AG09309 (cell line): ENCODE measurements at places on chromosomes 2 and 18.

- no peak for DNase-seq
Measured at GRCh38 chr2:191611614-191612013, 66.3 kb upstream of the NABP1 start.

- no peak for DNase-seq
Measured at GRCh38 chr2:199460846-199461710, 3.3 kb upstream of the SATB2 start.

- peak; percentile 71 for DNase-seq
Measured at GRCh38 chr2:177783835-177784744, 288.5 kb downstream of the PDE11A start.

GRCh38 chr2:240981871-240982800, 16.3 kb upstream of the SNED1 start:
- DNase-seq: no peak

- DNase-seq: no peak
Measured at GRCh38 chr2:103880081-103880834, 973.7 kb upstream of the POU3F3 start.

DNA sequence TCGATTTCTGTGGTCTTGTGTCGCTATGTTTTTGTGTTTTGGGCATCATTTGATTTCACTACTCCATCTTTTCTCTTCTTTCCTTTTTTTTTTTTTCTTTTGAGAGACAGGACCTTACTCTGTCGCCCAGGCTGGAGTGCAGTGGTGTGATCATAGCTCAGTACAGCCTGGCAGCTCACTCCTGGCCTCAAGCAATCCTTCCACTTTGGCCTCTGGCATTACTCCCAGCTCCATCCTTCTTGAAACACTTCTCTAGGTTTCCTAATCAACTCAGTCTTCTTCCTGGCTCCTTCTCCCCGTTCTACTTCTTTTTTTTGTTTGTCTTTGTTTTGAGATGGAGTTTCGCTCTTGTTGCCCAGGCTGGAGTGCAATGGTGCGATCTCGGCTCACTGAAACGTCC, 26.5 kb downstream of the TCF23 start:
- no peak for DNase-seq

DNA sequence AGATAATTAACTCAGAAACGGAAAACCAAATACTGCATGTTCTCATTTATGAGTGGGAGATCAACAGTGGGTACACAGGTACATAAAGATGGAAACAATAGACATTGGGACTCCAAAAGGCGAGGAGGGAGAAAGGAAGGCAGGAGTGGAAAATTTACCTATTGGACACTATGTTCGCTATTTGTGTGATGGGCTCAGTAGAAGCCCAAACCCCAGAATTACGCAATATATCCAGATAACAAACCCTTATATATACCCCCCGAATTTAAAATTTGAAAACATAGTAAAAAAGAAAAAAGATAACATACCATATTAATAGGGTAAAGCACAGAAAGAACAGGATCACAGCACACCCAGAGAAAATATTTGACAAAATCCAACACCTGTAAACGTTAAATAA, 1351.7 kb upstream of the FAM98A start:
- no peak for DNase-seq

DNA sequence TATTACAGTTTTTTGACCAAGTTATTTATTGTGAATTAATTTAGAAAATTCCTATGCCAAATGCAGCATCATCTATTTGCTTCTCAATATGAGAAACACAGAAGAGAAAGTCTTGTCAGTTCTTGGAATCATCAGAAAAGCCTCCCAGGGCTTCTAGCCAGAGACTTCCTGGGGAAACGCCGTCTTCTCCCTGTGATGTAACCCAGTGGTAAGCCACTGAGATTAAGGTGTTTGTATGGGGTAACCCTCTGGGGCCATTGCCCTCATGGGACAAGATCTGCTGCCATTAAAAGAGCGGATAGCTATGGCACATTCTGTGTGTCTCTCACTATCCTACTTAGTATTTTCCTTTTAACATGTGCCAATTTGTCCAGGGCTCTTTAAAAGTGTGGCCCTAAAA, 28.0 kb downstream of the ANKRD29 start:
- no peak for DNase-seq

GRCh38 chr2:88658326-88658725, 31.1 kb upstream of the EIF2AK3 start:
- DNase-seq: peak; percentile 23

- DNase-seq: no peak
Measured at GRCh38 chr2:108288534-108289106, at the start of gene SULT1C2. TSS of gene SULT1C2 (plus strand) at chr2:108288895. CDS start at chr2:108293668, 4,773 bp downstream.

DNA sequence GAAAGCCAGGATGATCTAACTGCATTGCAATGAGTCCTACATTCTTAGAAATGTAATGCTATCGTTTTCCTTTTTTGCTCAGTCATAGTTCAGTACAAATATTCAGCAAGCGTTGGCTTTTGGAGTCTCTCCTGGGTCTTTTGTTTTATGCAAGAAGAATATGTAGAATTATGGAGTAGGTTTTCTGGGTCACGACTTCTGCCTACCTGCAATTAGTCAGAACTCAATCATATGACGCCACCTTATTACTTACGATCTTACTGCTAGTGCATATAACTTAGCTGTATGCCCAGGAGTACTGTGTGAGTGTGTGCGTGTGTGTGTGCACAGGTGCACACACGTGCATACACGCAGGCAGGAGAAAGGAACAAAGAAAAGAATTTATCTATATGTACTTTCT, 640.2 kb downstream of the STK39 start:
- DNase-seq: no peak

DNA sequence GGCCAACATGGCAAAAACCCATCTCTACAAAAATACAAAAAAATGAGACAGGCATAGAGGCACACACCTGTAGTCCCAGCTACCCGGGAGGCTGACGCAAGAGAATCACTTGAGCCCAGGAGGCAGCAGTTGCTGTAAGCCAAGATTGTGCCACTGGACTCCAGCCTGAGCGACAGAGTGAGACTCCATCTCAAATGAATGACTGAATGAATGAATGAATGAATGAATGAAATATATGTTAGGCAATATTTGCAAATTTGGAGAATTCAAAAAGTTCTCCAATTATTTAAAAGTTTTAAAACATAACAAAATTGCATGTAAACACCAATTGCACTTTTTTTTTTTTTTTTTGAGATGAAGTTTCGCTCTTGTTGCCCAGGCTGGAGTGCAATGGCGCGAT, 61.7 kb downstream of the STRN start:
- no peak for DNase-seq

- no peak for DNase-seq
Measured at GRCh38 chr2:207782238-207783030, 12.7 kb upstream of the FZD5 start.

DNA sequence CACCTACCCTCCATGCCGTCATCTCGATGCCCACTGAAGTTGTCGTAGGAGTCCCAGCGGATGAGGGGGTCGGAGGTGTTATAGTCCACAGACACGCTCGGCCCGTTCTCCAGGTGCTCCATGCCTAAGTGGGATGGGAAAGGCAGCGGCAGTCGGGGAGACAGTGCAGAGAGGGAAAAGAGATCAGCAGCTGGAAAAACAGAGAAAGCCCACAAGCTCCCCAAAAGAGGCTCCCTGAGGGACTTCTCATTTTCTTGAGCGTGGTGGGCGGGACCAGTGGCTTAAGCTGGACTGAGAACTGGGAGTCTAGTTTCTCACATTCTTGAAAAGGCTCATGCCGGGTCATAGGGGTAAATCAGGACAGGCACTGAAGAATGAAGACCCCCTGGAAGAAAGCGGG, 121.9 kb downstream of the TNS1 start:
- DNase-seq: no peak

GRCh38 chr2:237281836-237282306, 132.1 kb downstream of the COL6A3 start:
- DNase-seq: peak; percentile 98

- DNase-seq: no peak
Measured at GRCh38 chr2:133642791-133643191, 74.5 kb upstream of the NCKAP5 start.

- no peak for DNase-seq
Measured at GRCh38 chr2:23757686-23758433, 169.1 kb downstream of the ATAD2B start.

DNA sequence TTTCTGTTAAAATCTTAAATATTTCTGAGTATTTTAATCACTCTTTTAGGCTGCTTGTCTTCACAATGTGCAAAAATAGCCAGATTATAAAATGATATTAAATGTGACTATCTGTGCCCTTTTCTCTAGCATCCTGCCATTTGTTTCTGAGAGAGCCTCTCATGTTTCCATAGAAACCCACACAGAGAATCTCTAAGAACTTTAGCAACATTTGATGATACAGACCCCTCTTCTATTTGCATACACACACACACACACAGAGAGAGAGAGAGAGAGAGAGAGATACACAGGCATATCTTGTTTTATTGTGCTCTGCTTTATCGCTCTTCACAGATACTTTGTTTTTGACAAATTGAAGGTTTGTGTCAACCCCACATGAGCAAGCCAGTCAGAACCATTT, 134.5 kb upstream of the DDX18 start:
- no peak for DNase-seq

- no peak for DNase-seq
Measured at GRCh38 chr2:42865884-42866881, 73.8 kb upstream of the HAAO start.

DNA sequence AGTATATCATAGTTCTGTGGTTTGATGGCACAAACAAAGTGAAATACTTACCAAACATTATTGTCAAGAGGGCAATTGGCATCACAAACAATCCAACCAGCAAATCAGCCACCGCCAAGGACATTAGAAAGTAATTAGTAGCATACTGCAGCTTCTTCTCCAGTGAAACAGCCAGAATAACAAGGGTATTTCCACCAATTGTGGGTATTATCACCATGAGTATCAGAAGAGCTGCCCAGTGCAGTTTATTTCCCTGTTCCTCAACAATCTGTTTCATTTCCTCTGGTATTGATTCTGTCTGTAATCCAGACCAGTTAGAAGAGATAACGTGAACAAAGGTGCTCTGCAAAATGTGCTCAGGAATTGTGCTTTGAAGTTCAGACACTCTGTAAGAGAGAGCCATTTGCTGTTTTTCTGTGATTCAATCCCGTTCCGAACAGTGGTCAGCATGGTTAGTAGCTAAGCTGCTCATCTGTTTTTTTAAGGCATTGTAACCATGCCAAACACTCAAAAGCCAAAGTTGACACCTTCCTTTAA, 1.4 kb downstream of the HTR2B start:
- DNase-seq: no peak

DNA sequence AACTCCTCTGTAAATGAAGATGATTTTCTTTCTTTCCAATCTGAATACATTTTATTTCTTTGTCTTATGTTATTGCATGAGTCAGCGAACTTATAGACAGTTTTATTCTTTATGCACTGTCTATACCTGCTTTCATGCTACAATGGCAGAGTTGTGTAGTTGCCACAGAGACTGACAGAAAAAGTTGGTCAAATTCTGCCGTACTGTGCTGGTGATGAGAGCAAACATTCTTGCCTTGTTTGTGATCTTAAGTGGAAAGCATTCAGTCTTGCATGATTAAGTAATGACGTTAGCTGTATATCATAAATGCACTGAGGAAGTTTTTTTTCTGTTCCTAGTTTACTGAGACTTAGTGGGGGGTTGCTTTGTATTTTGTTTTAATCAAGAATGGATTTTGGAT, 32.9 kb downstream of the ZC3H15 start:
- DNase-seq: peak; percentile 46

DNA sequence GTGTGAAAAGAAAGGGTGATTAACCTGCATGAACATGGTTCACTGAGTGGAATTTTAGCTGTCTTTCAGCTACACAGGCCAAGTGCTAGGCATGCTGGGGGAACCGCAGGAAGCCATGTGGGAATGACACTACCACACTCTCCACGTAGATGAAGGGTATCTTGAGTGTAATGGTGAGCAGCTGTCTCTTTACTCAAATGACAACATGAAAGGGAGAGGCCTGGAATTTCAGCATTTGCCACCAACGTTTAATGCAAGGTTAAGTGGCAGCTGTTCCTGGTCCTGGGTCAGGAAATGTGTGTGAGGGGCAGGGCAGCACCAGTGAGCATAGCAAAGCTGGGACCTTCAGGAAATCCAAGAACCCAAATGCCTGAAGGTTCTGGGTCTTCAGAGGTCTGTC, 588.4 kb downstream of the SLC4A3 start:
- no peak for DNase-seq

DNA sequence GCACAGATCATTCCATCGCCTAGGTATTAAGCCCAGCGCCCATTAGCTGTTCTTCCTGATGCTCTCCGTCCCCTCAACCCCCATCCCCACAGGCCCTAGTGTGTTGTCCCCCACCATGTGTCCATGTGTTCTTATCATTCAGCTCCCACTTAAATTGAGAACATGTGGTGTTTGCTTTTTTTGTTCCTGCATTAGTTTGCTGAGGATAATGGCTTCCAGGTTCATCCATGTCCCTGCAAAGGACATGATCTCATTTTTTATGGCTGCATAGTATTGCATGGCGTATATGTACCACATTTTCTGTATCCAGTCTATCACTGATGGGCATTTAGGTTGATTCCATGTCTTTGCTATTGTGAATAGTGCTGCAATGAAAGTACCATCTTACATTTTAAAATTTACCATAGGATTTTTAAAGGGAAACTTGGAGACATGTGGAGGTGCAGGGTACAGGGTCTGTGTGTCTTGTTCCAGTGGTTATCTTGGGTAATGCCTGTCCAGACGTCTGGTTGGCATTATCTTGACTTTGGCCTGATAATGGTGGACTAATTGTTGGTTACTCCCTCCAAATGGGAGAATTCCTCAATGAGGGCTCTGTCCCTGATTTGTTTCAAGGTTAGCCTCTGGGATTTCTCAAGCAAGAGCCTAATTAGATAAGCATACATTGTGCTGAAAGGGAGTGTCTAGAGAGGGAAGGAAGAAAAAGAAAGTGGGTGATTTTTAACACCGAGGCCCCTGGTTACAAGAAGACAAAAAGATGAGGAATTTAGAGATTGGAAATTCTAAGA, 21.6 kb downstream of the KLHL23 start:
- no peak for DNase-seq

- DNase-seq: no peak
Measured at GRCh38 chr2:200600549-200601225, 14.9 kb downstream of the AOX1 start.

DNA sequence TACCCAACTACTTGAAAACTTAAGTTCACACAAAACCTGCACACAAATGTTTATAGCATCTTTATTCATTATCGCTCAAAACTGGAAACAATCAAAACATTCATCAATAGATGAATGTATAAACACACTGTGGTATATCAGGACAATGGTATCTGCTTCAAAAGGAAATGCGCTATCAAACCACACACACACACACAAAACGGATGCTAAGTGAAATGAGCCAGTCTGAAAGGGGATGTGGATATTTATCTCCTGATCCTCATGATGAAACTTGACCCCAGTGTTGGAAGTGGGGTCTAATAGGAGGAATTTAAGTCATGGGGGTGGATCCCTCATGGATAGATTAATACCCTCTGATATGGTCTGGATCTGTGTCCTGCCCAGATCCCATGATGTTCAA, 22.0 kb downstream of the PDCL3 start:
- DNase-seq: no peak

- DNase-seq: no peak
Measured at GRCh38 chr2:134718023-134718816, 580 bp downstream of the TMEM163 start.

DNA sequence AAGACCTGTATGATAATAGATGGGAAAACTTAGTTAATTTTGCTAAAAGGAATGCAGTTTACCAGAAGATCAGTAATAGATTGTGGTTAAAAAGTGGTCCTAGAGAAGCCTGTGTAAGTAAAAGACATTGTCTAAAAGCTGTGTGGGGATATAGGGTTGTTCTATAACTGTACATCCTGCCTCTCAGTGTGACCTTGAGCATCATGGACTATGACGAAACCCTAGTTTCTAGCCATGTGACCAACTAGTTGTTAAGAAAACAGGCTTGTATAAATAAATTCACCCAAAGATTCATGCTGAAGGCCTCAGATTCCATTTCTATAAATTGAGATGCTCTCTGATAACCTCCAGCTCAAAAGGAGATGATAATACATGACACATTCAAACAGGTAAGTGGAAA, 160.7 kb downstream of the IKZF2 start:
- no peak for DNase-seq
